ENCODE measurements at places on chromosomes 4 and X. TPM values are rescaled to one million over a fixed set of nuclear protein-coding genes. Genes with fewer than 3 reads are reported as not detected.

The CLDN22 gene
- not detected for total RNA-seq

GRCh38 chr4:71474731-71475130 lies 135.9 kb downstream of the SLC4A4 start:
- DNase-seq, result no peak

The ANAPC10 gene
- total RNA-seq, result 57.1 TPM

GRCh38 chrX:2712890-2713840 lies 22.1 kb downstream of the CD99 start:
- DNase-seq, result no peak

All from SJSA1 (cell line).